MG63 (cell line): ENCODE measurements at places on chromosomes 3 and 15. TPM values are rescaled to one million over a fixed set of nuclear protein-coding genes. Genes with fewer than 3 reads are reported as not detected.

DNA sequence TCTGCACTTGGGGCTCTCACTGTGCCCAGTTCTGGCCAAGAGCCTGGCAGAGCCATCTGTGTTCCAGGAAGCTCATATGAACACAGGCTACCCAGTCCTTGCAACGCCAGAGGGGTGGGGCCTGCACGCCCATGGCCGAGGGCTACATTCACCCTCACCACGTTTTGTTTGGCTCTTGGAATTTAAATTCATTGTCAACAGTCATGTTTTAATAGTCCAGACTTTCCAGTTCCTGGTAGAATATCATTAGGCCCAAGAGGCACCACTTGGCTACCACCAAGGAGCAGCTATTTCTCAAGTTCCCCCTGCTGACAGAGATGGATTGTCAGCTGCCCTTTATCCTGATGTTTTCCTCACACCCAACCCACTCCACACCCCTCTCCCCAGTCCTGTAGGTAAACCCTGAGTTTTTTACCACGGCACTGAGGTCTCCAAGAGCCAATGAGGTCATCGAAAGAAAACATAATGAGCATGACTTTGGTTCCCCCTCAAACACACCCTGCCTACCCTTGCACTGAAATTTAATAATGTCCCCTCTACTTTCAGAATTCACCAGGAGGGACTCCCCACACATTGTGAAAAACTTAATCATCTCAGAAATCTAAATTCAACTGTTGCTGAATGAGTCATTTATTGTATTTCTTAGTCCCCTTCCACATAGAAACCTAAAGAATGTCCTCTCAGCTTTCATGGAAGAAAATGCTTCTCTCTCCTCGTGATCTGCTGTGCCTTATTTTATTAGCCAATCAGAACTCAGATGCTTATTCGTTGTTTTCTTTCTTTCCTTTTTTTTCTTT lies 125.1 kb downstream of the SHQ1 start:
- peak; percentile 54 for DNase-seq

- DNase-seq, result peak; percentile 30
These were observed 790 bp downstream of the SKOR1 start for GRCh38 chr15:67825881-67826716.

DNA sequence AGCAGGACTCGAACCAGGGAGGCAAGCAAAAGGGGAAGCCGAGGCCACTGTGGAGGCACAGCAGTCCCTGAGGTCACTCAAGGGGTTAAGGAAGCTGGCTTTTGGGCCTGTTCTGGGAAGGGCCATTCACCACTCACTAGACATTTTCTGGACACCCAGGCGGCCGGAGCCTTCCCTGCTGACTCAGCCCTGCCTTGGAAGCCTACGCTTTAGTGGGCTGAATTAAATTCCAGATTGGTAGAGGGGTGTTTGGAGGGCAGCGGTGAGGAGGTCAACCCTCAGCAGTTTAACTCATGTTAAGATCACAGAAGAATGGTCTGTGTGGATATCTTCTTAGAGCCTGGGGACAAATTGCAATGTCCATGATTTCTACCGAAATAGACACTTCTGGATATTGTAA lies 152.8 kb downstream of the GABRG3 start:
- no peak for DNase-seq

DNA sequence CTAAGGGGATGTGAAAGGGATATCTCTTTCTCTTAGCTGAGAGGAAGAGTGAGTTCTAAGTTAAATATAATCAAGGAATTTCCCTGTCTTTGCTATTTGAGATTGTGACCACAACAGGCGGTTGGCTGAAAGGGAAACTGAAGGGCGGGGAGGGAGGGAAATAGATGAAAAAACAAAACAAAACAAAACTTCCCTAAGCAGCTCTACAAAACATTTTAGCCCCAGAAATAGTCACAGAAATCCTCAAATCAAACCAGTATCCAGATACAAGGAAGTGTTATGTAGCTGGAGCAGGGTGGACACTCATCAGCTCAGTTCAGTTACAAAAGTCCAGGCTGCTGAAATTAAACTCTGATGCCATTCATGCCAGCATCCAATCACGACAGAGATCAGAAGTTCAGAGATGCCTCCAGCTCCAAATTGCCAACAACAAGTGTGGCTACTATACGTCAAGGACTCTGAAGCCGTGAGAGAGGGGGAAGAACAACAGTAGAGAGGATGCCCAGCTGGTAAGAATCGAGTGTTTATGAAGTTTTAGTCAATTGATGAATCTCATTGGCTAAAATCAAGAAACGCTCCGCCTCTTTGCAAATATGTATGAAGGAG lies 319 bp upstream of the TP63 start:
- peak; percentile 51 for DNase-seq

The NMNAT3 gene
- 0.37 and 1.6 TPM in 2 replicates for total RNA-seq

DNA sequence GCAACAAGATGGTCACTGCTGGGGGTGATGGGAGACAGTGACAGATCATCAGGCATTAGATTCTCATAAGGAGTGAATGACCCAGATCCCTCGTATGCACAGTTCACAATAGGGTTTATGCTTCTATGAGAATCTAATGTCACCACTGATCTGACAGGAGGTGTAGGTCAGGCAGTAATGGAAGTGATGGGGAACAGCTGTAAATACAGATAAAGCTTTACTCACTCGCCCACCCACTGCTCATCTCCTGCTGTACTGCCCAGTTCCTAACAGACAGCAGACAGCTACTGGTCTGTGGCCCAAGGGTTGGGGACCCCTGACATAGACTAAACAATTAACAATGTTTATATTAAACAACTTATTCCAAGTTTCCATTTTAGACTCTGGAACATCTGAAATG lies 25.4 kb downstream of the IFT80 start:
- DNase-seq, result no peak

The CPEB1 gene
- 14.1 and 32.7 TPM in 2 replicates for total RNA-seq

- no peak for DNase-seq
These were observed 37.9 kb downstream of the DPH6 start for GRCh38 chr15:35507932-35508638.

DNA sequence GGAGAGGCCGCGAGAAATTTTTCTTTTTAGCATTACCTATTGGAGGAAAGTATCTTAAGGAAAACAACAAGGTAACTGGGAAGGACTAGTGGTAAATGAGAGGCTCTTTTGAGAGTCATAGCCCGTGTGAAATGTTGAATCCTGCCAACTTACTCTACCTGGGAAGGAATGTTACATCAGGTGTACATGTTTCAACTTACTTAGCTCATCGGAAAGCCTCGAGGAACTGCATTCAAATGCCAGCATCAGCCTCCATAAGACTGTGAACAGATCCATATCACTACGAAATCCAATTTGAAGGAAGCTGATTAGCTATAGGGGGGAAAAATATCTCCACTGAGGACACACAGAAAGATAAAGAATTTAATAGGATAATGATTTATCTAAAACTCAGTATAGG lies 72.3 kb upstream of the PDZRN3 start:
- DNase-seq, result no peak

The RBSN gene
- total RNA-seq, result 10.4 and 13.3 TPM in 2 replicates

DNA sequence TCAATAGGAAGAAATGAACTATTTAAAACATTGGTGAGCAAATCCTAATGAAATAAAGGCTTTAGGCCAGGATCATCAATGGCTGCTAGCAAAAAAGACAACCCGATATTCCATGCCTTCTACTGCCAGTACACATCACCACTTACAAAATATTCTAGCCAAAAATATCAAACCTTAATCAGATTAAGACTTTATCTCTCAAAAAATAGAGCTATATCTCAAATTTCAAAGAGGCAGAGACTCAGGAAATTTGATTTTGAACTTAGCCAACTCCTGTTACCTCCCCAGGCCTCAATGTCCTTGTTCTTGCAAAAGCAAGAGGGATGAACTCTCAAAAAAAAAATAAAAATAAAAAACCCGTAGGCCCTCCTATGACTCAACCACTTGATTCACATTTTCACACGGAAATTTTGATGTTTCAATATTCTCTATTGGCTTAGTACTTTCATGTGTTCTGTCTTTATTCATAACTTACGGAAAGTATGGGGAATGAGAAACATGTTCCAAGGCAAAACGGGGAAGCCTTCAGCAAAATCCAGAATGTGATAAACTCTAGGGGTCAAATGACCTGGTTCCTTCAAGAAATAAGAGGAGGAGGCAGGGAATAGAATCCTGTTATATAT lies 273.3 kb upstream of the ZPLD1 start:
- no peak for DNase-seq

GRCh38 chr3:134457376-134458074 lies 28.3 kb downstream of the ANAPC13 start:
- no peak for DNase-seq

GRCh38 chr3:169134194-169134593 lies 529.3 kb downstream of the MECOM start:
- DNase-seq, result no peak

The SI gene
- not detected in 2 replicates for total RNA-seq
